Cortex of kidney (tissue), 1 donor: ENCODE measurements at places on chromosomes 2 and 18.

GRCh38 chr2:88659538-88659915 is 31.9 kb upstream of the RPIA start:
- no peak for DNase-seq

DNA sequence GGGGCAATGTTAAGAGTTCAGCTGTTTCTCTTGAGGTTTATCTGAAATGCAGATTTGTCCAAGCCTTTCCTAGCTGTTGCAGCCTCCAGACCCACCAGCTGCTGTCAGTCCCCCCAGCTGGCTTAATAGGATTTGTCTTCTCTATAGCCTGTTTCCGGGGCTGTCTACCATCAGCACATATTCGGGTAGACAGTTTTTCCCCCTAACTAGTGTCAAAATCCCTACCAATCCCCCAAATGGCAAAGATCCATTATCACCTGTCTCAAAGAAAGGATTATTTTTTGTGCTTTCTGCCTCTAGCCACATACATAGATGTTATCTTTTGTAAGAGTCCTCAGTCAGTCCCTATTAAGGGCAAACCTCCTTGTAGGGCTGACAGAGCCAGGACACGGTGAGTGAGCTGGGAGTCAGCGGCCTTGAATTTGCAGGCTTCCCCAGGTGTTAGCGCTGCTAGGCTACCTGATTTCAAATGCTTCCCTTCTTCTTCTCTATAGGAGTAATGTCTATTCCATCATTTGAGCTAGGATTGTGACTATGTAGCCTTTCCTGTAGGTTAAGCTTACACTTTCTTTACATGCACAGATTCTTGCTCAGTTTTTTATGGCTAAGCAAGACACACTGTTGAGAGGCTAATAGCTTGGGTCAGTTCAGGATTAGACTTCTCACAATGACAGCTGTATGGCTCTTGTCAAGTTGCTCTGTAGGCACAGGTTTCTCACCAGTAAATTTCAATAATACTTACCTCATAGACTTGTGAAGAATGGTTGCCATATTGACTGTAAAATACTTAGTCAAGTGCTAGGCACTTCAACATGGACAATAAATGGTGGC is 171.1 kb upstream of the UNC80 start:
- DNase-seq = no peak

- no peak for DNase-seq
Observed at GRCh38 chr2:134711692-134712091, 7.1 kb downstream of the TMEM163 start.

- no peak for DNase-seq
Observed at GRCh38 chr2:230956827-230957755, 32.0 kb upstream of the GPR55 start.

DNA sequence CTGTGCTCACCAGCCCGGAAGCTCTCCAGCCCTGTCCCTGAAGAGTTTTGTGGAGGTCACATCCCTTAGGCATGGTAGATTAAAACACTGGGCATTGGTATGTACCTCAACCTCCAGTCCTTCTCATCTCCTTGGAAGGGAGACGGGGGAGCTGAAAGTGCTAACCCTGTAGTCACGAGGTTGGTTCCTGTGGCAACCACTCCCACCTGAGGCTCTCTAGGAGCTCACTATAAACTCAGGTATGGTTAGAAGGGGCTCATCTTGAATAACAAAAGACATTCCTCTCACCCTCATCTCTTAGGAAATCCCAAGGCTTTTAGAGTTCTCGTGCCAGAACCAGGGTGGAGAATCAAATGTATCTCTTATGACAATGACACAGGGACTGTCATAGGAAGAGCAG is 43.0 kb upstream of the MGAT4A start:
- DNase-seq = no peak

- DNase-seq = no peak
Observed at GRCh38 chr2:41241325-41242000, 789.6 kb upstream of the SLC8A1 start.

GRCh38 chr18:3075491-3075890 is 62.5 kb upstream of the LPIN2 start:
- DNase-seq = no peak

DNA sequence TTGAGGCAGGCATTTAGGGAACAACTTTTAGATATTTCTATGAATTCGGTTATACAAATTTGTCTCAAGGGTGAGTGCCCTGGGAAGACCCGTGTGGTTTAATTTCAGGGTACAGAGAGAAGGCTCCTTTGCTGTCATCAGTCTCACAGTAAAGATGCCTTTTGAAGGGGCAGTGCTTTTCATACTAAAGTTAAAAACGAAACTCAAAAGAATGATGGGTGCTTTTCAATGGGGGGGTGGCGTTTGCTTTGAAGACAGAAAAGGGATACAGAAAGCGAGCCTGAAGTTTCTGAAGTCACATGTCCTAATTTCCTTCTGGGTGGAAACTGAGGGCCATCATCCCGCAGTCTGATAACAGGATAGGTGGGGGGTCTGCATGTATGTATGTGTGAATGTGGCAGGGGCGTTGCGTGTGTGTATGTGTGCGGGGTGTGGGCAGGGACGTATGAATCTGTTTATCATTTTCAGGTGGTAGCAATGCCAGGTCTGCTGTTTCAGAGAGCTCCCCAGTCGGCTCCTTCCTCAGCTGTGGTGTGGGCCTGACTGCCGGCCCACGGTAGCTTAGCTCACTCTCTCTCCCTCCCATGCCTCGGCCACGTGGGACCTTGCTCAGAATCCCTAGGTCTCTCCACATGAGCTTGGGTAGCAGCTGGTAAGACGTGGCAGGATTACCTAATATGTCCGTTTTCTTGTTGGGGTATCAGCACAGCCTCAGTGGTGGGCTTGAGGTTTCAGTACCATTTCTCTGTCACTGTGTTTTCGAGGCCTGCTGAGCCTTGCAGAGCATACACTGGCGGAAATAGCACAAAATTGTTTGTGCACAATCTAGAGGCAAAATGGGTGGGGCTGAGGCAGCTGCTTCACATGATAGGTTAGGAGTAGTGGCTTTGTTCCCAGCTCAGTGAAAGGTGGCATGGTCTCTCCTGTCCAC is 32.7 kb downstream of the ARHGAP25 start:
- DNase-seq = no peak

- DNase-seq = no peak
Observed at GRCh38 chr18:6170604-6171003, 244.1 kb downstream of the L3MBTL4 start.
